ENCODE measurements at places on chromosomes 4 and X.

GRCh38 chr4:73759357-73759756 lies 19.0 kb downstream of the CXCL8 start:
- no peak for DNase-seq

DNA sequence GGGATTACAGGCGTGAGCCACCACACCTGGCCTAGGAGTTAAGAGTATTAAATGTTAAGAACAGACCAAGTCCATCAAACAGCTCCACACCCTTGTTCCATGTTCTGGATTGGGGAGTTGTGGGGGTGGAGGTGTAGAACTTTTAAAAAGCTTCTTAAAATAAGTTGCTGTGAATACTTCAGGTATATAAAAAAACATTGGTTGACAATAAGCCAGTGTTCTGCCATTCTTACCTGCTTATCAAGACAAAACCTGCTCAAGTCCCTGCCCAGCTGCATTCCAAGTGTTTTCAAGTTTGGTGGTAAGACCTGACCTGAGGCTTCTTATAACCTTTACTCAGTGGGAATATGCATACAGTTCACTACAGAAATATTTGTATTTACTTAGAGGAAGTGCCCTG lies 6.4 kb downstream of the RBM3 start:
- DNase-seq, result no peak

DNA sequence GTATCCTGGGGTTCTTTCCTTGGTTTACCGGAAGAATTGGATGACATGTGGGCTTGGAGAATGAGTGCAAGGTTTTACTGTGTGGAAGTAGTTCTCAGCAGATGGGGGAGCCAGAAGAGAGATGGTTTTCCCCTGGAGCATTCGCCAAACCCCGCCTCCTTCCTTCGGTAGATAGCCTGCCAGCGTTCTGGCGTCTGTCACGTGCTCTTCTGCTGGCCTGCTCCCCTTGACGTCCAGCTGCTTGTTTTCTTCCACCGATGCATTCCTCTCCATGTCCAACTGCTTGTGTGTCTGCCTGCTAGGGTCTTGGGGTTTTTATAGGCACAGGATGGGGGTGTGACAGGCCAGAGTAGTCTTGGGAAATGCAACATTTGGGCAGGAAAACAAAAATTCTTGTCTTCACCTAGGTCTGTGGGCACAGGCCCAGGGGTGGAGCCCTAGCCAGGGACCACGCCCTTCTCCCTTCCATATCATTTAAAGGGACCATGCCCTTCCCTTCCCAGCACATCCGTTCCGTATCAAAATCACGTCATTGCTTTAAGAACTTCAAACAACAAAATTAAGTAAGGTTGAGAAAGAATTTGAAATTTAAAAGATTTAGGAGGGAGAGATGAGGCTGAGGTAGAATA lies 538.7 kb upstream of the SMIM31 start:
- DNase-seq, result no peak

- no peak for DNase-seq
Measured at GRCh38 chrX:65706041-65706828, 38.8 kb downstream of the MSN start.

DNA sequence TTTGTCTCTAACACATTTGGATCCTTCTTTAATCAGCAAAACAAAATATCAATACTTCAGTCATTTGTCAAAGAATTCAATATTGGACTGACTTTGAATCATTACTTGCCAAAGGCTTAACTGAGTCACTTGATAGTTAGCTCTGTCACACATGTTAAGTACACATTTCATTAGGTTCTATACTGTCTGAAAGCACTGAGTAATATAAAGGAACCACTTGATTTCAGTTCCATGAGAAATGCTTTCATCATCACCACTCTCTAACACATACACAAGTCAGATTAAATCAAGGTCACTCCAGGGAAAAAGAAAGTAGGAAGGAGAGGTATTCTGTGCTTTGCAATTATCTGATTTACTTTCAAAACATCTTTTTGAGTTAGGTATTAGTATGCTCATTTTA lies 1233.1 kb downstream of the C4orf33 start:
- DNase-seq, result no peak

DNA sequence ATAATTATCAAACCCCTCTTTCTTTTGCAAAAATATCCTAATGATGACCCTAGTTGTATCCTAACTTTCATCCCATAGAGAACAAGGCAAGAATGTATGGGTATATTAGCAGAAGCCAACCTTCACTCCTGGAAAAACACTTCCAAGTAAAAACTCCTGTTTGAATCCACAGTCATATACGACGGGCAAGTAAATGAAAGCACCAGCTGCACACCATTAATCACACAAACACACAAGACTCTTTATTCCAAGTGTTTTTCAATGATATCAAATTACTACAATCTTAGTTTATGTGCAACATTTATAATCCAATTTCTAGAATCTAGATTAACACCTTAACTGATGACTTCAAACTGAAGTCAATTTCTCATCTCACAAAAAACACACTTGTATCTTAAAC lies 22.9 kb downstream of the ACSL4 start:
- DNase-seq, result no peak

DNA sequence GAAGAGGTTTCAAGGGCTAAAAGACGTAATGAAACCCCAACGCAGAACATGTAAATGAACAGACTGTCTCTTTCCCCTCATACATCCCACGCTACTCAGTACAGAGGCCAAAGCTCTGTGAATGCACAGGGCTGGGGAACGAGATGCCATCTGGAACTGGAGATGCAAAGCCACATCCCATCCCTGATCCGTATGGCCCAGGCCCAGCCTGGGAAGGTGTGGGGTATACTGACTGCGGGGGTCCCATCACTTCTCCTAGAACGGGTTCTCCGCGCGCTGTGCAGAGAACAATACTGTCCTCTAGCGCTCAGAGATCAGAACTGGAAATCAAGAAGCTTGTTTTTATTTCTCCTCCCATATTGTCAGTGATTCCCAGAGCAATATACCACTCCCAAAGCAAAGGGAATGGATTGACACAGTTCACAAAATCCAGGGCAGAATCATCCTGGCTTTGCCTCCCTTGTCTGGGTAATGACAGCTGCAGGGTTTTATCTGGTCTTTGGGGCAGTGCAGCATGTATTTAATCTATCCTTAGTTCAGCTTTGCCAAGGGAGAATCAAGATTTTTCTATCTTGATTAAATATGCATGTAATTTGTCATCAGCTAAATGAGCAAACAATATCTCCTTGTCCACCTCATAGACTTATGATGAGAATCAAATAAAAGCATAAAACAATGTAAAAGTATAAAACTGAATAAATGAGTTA lies 47.3 kb upstream of the TLR3 start:
- DNase-seq, result no peak

- no peak for DNase-seq
Measured at GRCh38 chrX:30941898-30942297, 52.8 kb upstream of the TAB3 start.

GRCh38 chr4:53583513-53583912 lies 7.8 kb downstream of the LNX1 start:
- no peak for DNase-seq

GRCh38 chr4:3411676-3412075 lies 30.1 kb upstream of the HGFAC start:
- no peak for DNase-seq

GRCh38 chrX:45352611-45353010 lies 151.9 kb upstream of the DIPK2B start:
- no peak for DNase-seq

DNA sequence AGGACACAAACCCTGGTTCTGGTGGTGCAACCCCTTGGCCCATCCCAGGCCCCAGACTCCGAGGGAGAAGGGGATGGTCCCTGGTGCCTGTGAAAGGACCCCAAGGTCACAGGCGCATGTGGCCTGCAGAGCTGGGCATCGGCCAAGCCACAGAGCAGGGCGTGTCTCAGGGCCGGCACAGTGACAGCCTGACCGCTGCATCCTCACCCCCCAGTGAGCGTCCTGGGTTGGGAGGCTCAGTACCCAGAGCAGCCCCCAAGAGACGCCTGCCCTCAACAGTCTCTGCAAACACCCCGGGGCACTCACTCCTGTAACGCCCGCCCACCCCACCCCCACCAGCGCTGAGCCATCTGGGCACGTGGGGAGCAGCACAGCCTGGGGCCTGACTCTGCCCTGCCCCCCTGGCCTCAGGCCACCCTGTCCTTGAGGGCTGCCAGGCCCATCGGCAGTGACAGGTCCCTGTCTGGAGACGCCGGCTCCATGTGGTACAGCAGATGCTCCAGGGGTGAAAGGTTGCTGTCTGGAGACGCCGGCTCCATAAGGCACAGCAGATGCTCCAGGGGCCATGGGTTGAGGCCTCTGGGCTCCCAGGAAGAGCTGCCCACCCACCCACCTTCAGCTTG lies 24.5 kb upstream of the CPLX1 start:
- no peak for DNase-seq

GRCh38 chrX:1903236-1903935 lies 288.5 kb downstream of the ASMT start:
- no peak for DNase-seq

DNA sequence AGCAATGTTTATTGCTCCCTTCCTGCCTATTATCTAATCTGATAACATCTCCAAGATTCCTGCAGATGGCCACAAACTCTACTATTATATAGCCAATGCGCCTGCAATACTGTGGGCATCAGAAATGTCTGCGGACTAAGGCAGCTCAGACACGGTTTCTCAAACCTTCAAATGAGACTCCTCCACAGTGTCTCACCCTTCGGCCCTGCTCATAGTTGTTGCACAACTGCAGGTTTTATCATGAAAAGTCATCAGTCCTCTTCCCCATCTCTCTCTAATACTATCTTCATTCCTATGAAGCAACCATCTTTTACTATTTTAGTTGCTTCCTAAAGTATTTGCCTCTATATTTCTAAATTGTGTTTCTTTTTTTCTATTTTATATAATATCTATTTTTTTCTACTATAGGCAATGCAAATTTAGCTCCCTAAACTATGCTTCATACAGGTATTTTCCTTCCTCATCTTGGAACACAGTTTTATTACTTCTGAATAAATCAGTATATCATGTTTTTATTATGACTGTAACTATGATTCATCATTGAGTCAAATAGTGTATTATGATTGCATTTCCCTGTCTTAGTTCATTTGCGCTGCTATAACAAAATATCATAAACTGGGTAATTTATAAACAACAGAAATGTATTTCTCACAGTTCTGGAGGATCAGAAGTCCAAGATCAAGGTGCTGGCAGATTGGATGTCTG lies 129.7 kb upstream of the EDNRA start:
- DNase-seq, result no peak

DNA sequence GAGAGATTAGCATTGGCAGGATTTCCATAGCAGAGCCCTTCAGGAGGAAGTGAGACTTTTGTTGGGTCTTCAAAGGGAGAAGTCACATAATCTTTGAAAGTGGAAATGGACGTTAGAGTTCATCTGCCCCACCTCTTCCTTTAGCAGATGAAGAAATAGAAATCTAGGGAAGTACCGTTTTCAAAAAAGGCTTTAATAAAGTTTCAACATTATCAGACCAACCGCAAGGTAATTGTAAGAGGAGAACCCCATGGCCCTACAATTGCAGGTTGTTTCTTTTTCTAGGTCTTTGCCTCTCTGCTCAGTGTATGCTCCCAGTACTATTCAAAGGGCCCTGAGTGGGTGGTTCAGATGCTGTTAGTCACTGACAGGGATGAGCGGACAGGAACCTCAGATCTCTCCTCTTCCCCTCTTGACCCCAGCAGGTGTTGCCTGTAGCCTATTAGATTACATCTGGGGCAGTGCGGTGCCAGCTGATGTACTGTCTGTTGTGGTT lies 48.6 kb upstream of the AP1S2 start:
- DNase-seq, result peak; percentile 73

- DNase-seq, result no peak
Measured at GRCh38 chrX:50691820-50692219, 122.2 kb downstream of the SHROOM4 start.

- DNase-seq, result no peak
Measured at GRCh38 chr4:181582595-181582994, 660.6 kb upstream of the TENM3 start.

DNA sequence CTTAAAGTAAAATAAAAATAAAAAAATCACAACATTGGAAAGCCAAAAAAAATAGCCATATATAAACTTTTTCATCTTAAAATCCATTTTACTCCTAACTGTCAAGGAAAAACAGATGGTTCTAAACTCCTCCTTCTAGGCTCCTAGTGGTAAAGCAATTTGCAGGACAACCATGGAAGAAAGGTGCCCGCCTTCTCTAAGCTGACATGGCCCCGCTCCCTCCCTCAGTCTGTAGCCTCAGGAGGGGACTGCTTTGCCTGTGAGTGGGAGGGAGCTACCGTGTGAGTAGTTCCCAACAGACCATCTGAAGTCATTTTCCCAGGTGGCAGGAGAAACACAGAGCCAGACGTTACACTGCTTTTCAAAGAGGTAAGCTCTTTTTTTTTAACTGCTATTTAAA lies 336.2 kb upstream of the FAT1 start:
- DNase-seq, result no peak

GRCh38 chr4:145218251-145218650 lies 37.9 kb upstream of the OTUD4 start:
- DNase-seq, result no peak

- no peak for DNase-seq
Measured at GRCh38 chr4:182018691-182019090, 224.5 kb upstream of the TENM3 start.

DNA sequence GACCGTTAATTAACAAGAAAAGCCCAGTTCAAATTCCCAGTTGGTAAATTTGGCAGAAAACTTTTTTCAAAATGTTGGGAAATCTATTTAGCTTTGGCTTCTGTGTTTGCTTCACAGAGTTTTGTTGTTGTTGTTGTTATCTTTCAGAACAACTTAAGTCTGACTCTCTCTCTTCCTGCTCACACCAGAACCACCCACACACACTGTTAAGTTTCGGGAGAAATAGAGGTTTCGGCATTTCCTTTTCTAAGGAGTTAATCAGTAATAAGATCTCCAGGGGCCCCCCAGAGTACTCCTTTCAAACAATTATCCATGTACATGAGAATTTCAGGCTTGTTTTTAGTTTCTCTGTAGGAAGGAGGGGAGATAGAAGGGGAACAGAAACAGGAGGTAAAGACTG lies 106.2 kb upstream of the PTCHD1 start:
- DNase-seq, result no peak

DNA sequence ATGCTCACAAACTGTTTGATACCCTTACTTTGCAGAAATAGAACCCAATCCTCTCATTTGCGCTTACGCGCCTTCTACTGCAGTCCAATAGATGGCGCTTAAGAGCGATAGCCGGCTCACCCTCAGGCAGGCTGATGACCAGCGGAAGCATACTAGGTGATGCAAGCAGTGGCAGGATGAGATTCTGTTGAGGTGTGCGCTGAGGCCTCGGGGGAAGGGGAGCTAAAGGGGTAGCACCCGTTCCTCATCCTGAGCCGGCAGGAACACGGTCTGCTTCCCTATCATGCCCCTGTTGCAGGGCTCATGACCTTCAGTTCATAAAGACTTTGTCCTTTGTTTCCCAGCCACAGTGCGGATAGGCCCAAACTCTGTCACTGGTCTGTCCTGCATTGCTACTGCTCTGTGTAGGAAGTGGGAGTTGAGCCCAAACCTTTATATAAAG lies 628.9 kb downstream of the TLL1 start:
- DNase-seq, result no peak

GRCh38 chrX:15848576-15848975 lies 6.0 kb downstream of the AP1S2 start:
- no peak for DNase-seq

GRCh38 chr4:123284168-123284567 lies 112.4 kb upstream of the SPRY1 start:
- DNase-seq, result no peak

Measured in HL-60 (cell line).